ENCODE measurements at places on chromosomes 6 and 20. TPM values are rescaled to one million over a fixed set of nuclear protein-coding genes. Genes with fewer than 3 reads are reported as not detected.

Gene PRRT1
- not detected for total RNA-seq

Gene BPI
- total RNA-seq = not detected

Gene LY6G6D
- not detected for total RNA-seq

Gene DSP
- total RNA-seq = 7.8 TPM

Gene DLL1
- 71.8 TPM for total RNA-seq

Gene TNF
- total RNA-seq = not detected

Gene CAGE1
- not detected for total RNA-seq

Gene ZNF165
- 0.78 TPM for total RNA-seq

Gene CCM2L
- not detected for total RNA-seq

Gene TM9SF4
- 41.4 TPM for total RNA-seq

Gene FAM209B
- total RNA-seq = not detected

Gene MAN1A1
- total RNA-seq = 18.7 TPM

Gene RNF217
- 31.3 TPM for total RNA-seq

Gene DEFB132
- total RNA-seq = not detected

Gene MCHR2
- not detected for total RNA-seq

Gene SAMD3
- total RNA-seq = not detected

Gene PTCHD4
- total RNA-seq = 19.2 TPM

Gene TREML2
- total RNA-seq = not detected

Gene NRSN1
- total RNA-seq = not detected

Measured in myocyte (in vitro differentiated cells).